ENCODE measurements at places on chromosomes 3 and 15. TPM values are rescaled to one million over a fixed set of nuclear protein-coding genes. Genes with fewer than 3 reads are reported as not detected.

NAALADL2 gene
- 1.7 TPM for total RNA-seq

DNA sequence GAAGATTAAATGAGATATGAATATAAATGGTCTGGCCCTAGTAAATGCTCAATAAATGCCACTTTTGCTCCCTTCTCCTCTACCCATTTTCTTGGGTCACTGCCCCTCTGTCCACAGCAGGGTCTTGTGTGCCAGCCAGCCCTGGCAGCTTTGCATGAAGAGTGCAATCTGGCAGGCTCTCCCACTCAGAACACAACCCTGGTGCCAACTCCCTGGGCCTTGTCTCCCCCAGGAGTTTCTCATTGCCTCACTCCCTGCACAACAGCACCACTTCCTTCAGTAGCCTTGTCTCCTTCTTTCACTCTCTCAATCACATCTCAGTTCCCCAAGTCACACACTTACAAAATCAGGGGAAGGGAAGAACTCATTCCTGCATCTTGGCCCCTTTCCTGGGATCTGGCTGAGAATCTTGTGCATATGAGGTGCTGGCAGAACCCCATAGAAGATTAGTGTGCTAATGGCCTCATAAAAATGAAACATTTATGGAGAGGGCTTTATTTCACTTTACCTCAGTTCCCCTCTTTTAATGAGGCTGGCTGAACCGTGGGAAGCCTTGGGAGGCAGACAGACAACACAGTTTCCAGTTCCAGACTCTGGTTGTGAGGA, 445.9 kb upstream of the PROK2 start:
- peak; percentile 30 for DNase-seq

DNA sequence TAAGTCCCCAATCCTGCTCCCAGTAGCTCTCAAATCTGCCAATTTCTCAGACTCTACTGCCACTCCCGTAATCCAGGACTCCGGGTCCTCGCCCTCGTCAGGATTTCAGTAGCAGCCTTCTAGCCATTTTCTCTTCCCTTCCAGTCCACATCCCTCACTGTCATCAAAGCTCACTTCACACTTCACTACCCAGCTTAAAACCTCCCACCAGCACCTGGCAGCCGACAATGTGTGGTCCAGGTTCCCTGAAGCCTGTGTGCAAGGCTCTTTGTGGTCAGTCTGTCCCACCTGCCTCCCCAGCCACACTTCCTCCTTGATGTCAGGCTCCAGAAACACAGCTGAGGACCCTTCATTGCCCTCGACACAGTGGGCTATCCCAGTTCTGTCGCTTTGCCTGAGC, 304.5 kb upstream of the ROPN1 start:
- no peak for DNase-seq

DNA sequence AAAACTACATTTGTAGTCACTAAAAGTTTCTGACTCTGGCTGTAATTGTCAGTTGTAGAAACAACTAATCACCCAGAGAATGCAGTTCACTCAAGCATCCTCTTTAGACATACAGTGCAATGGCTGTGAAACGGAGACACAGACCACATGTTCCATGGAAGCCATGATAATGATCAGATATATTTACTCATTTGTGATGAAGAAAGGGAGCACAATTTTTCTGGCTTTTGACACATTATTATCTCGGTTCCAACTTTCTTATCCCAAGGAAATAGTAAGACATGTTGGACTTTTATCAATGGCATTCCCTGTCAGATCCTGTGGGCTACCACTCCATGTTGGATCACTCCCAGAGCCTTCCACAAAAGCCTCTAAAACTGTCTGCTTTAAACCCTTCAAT, 215.0 kb upstream of the LRIG1 start:
- no peak for DNase-seq

MESP1 gene
- total RNA-seq: 0.74 TPM
